SK-MEL-5 (cell line): ENCODE measurements at places on chromosomes 12 and 14. TPM values are rescaled to one million over a fixed set of nuclear protein-coding genes. Genes with fewer than 3 reads are reported as not detected.

DNA sequence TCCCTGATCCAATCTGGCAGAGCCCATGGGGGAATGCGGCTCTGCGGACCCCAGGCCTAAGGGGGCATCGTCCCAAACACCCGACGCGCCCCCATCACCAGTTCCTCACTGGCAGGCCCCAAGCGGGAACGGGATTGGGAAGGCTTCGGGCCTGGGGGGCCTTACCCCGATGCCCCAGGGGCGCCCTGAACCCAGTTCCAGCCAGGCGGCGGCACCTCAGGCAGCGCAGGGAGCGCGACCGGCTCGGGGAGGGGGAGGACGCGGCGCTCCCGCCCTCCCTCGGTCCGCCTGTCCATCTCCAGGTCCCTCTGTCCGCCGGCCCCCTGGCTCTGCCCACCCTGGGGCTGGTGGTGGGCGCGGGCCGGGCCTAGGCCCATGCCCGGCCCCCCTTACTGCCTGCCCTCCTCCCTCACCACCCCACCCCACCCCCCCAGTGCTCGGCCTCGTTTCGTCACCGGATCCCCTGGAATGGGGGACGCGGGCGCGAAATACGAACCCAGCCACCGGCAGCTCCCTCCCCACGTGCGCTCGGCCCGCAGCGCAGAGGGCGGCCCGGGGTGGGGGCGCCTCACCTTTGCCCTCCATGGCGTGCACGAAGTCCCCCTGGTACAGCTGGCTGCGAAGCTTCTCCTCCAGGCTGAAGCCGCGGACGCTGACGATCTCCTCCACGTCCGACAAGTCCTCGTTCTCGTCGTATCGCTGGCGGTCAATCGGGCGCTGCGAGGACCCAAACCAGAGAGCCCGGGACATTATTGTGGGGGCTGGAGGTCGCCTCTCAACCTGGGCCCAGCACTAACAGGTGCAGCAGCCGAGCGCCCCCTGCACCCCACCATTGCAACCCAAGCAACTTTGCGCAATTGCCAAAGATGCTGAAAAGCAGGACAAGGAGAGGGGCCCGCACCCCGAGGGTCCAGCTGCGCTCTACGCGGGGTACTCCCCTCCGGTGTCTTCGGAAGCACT is 2.3 kb downstream of the KDM2B start:
- DNase-seq, result no peak

GRCh38 chr14:101034986-101035385 is 131.5 kb upstream of the RTL1 start:
- no peak for DNase-seq

DNA sequence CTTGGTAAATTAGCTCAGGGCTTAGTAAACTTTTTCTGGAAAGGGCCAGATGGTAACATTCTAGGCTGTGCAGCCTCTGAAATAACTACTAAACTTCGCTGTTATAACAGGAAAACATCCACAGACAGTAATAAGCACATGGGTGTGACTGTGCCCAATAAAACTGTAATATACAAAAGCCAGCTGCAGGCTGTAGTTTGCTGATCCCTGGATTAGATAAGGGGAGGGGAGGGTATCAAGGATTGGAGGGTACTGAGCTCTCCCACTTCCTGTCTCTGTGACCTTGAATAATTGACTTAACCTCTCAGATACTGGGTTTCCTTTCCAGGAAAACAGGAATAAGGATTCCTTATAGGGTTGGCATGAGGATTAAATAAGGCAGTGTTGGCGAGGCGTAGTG is 81.2 kb downstream of the CCDC60 start:
- no peak for DNase-seq

GRCh38 chr14:59582161-59582560 is 5.5 kb upstream of the CCDC175 start:
- no peak for DNase-seq

- DNase-seq, result peak; percentile 74
These were observed 17.4 kb upstream of the PYGL start for GRCh38 chr14:50961605-50962221.

GRCh38 chr12:80756875-80757274 is 40.2 kb downstream of the MYF5 start:
- no peak for DNase-seq

LALBA gene
- total RNA-seq, result not detected in 2 replicates

DNA sequence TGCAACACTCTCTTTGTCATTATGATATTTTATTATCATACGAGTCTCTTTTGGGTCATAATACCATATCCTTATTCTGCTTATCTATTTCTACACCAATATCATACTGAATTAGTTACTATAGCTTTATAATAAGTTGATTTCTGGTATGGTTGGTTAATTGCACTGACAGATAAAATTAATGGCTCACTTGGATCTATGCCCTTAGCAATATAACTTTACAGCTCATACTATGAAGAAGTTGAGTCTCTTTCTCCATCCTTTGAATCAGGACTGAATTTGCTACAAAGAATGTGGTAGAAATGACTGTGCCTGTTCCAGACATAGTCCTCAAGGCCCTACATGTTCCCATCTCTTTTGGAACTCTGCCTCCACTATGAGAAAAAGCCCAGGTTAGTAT is 139.7 kb upstream of the DYRK2 start:
- no peak for DNase-seq

PPP1CC gene
- 197 and 208 TPM in 2 replicates for total RNA-seq

B4GALNT3 gene
- 0.34 and 1.2 TPM in 2 replicates for total RNA-seq

DNA sequence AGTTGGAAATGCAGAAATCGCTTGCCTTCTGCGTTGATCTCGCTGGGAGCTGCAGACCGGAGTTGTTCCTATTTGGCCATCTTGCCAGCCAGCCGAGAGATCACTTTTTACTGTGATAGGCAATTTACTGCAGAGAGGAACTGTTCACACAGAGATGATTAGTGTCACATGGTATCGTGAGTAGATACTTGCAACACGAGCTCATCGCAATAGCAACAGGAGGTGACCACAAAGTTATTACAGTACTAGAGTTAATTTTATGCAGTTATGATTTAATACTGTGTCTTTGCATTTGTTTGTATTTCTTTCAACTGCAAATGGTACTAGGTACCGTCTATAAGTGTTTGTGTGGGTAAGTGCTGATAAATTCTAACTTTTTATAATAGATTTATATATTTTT is 27.8 kb downstream of the NOPCHAP1 start:
- no peak for DNase-seq

ORAI1 gene
- 16.9 and 22.2 TPM in 2 replicates for total RNA-seq

GRCh38 chr12:114903083-114903691 is 219.2 kb upstream of the TBX3 start:
- DNase-seq, result no peak

- no peak for DNase-seq
These were observed 253.9 kb upstream of the EGLN3 start for GRCh38 chr14:34204774-34205173.

ZDHHC22 gene
- total RNA-seq, result 0.08 and 0.13 TPM in 2 replicates

CACNA2D4 gene
- total RNA-seq, result not detected in 2 replicates

LBHD2 gene
- total RNA-seq, result not detected in 2 replicates

LIN52 gene
- 10.5 and 11.8 TPM in 2 replicates for total RNA-seq

WNT1 gene
- not detected in 2 replicates for total RNA-seq

LYZ gene
- 0.37 and 0.88 TPM in 2 replicates for total RNA-seq

DPPA3 gene
- total RNA-seq, result not detected in 2 replicates

GRCh38 chr12:84416626-84417025 is 496.0 kb downstream of the SLC6A15 start:
- DNase-seq, result no peak

ADAM20 gene
- total RNA-seq, result 0.05 and 0.11 TPM in 2 replicates

PZP gene
- 0.59 TPM in 1 of 2 replicates, not detected in the other for total RNA-seq

- DNase-seq, result no peak
These were observed 230.4 kb downstream of the SSPN start for GRCh38 chr12:26425587-26426260.

AICDA gene
- total RNA-seq, result 0.24 and 1.1 TPM in 2 replicates

- DNase-seq, result no peak
These were observed 30.6 kb downstream of the NAA30 start for GRCh38 chr14:57420986-57421385.

DNA sequence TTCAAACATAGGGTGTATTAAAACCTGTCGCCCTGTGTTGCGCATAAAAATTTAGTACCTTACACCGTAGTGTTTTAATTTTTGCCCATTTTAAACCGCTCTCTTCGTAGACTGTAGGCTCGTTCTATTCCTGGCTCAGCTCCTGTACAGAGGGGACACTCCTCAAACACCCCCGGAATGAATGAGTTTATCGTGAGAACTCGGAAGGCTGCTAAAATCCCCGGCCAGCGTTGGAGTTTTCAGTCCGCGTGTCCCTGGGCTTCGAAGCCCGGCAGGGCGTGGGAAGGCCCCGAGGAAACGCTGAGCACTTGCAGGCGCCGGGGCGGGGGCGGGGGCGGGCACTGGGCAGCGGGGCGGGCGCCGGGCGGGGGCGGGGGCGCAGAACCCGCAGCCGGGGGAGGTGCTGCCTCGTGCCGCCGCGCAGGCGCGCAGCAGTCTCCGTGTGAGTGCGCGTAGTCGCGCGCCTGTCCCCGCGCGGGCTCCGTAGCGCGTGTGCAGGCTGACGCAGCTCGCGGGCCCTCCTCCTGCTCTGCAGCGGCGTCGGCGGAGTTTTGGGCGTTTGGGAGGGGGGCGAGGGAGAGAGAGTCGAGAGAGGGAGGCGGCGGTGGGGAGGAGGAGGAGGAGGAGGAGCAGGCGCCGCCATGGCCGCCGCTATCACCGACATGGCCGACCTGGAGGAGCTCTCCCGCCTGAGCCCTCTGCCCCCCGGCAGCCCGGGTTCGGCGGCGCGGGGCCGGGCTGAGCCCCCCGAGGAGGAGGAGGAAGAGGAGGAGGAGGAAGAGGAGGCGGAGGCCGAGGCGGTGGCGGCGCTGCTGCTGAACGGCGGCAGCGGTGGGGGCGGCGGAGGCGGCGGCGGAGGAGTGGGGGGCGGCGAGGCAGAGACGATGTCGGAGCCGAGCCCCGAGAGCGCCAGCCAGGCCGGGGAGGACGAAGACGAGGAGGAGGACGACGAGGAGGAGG is at the start of gene AEBP2:
AEBP2 (plus strand) TSS at position 434 of the 960 bp plus-strand sequence; CDS start at position 642, 208 bp downstream.
- peak; percentile 93 for DNase-seq

NRXN3 gene
- total RNA-seq, result 0.03 and 1.4 TPM in 2 replicates

DNA sequence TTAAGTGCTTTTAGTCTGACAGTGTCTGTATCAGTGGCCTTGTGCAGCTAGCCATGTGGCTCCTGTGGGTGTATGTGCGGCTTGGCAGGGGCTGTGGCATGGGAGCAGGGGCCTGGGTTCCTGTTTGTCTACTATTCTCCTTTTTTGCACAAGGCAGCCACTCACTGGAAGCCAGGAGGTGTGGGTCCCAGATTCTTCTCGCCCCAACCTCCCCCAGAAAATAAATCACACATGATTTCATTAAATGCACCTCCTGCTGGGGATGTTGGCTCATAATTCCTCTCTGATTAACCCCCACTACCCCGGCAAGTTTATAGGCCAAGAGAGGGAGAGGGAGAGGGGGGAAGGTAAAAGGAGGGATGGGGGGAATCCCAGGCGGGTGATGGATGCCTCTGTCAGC is 17.6 kb downstream of the CALCOCO1 start:
- no peak for DNase-seq

DNA sequence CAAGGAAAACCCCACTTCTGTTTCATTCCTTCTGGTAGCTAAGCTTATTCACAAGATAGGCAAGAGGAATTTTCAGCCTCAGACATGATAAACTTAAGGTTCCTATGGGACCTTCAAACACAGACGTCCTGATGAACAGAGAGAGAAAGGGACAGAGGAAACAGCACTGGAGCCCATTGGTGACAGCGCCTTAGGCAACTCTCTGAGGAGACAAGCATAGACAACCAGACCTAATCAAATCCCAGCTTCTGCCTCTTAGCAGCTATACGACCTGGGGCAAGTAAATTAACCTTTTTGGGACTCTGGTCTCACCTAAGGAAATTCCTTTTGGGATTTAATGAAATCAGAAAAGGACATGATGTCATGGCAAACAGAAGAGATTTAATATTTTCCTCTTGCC is 33.3 kb downstream of the TMCC3 start:
- DNase-seq, result no peak

ZNF740 gene
- total RNA-seq, result 11.7 and 16.6 TPM in 2 replicates

KRT77 gene
- total RNA-seq, result not detected in 2 replicates
